ENCODE measurements at places on chromosomes 7 and 10.

- no peak for DNase-seq
Observed at GRCh38 chr10:122859527-122859926, 13.9 kb upstream of the CUZD1 start.

DNA sequence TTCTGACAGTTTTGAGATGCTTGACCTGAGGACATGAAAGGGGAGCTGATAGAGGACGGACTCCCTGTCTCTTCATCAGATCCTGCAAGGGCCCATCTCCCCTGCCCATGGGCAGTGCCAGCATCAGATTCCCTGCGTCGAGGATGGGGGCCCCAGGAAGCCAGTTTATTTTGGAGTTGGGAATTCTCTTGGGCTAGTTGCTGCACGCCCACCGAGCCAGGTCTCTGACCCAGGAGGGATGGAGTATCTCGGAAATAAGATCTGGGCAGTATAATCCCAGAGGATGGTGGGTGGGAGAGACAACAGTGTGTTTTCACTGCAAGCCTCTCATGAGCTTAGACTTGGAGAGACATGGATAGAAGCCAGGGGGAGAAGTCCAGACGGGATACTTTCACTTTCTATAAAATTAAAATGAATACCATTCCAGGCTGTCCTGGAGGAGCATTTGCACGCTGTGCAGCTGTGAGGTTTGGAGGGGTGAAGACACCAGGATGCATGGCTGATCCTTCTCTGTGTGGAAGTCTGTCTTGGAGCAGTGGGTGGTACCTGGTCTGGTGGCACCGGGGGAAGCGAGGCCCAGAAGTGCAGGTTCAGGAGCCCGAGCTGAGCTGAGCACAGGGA is 25.8 kb downstream of the DOCK1 start:
- no peak for DNase-seq

GRCh38 chr10:126110489-126111180 is 214.3 kb downstream of the FANK1 start:
- DNase-seq: no peak

GRCh38 chr10:6579183-6579903 is 733 bp downstream of the PRKCQ start:
- no peak for DNase-seq

DNA sequence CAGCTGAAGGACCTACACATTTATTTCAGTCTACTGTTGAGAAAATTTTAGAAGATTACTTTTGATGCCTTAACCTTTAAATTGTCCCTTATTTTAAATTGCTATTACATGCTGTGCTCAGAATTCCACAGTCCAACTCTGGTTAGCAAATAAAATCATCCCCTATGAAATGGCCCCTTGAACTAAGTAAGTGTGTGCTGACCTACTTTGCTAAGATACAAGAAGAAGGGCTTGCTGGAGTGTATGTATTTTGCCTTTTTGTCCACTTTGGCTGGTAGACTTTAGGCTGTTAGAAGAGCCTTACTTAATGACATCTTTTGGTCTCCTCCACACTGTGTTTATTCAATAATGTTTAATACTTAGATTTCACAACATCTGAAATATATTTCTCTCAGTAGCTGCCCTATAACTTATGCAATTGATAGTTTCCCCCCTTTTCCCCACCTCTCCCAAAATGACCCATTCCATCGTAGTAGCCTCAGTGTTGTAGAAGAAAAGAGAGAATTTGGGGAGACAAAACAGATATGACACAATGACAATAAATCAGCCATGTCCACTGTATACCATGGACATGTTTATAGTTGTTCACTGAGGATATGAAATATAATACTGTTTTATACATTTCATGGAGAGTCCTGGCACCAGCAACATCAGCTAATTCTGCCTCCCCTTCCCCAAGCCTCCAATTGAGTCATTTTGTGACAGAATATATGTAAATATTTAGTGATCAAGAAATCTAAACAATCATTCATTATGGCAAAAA is 107.8 kb upstream of the ASAH2 start:
- no peak for DNase-seq

- DNase-seq: no peak
Observed at GRCh38 chr7:117069379-117069778, 116.1 kb downstream of the ST7 start.

DNA sequence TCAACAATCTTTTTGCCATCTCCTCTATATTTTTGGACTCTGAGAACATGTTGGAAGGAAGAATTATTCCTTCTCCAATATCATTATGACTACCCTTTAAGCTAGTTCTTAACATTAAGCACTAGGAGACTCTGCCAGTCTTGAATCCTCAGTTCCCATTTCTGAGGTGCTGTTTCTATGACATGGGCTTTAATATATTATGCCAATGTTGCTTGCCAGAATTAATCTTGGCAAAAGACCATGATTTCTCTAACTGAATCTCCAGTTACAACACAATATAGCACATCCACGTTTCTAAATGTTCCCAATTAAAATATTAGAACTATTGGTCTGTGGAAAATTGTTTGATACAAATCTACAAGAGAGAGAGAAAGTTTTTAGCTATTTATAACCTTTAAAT is 250.0 kb downstream of the HGF start:
- no peak for DNase-seq

- no peak for DNase-seq
Observed at GRCh38 chr7:112873831-112874553, 83.8 kb upstream of the TMEM168 start.

Measured in cerebellar nuclear complex (tissue), 1 donor.